ENCODE measurements at places on chromosomes 2 and 18. TPM values are rescaled to one million over a fixed set of nuclear protein-coding genes. Genes with fewer than 3 reads are reported as not detected.

The CELF4 gene
- total RNA-seq = not detected

The ACMSD gene
- total RNA-seq = not detected

The LOXL3 gene
- total RNA-seq = 4.7 TPM

The IL18RAP gene
- 0.42 TPM for total RNA-seq

The SOX11 gene
- 0.35 TPM for total RNA-seq

The POTEJ gene
- 0.17 TPM for total RNA-seq

The OSR1 gene
- total RNA-seq = 1.7 TPM

The SLC40A1 gene
- total RNA-seq = 43.6 TPM

The CCDC85A gene
- 0.40 TPM for total RNA-seq

The RTKN gene
- 89.9 TPM for total RNA-seq

The PIEZO2 gene
- 0.79 TPM for total RNA-seq

The NEDD4L gene
- 212 TPM for total RNA-seq

The SH3RF3 gene
- 1.3 TPM for total RNA-seq

DNA sequence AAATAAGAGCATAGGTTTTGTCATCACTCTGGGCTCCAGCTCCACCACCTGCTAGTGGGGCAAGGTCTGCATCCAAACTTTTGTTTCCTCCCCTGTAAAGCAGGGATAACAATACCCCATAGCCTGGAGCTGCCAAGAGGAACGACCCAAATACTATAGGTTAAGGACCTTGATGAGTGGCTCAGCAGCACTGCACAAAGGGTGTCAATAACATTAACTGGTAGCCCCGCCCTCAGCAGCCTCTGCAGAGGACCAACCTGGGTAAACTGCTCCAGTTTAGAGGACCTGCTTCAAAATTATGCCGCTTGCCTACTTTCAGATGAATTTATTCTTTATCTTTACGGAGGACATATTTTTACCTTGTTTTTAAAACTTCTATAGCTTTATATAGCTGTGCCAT is 65.8 kb upstream of the RIOK3 start:
- DNase-seq = no peak

GRCh38 chr18:9890957-9891356 is 5.2 kb downstream of the TXNDC2 start:
- no peak for DNase-seq

GRCh38 chr2:11370377-11371091 is 26.1 kb upstream of the ROCK2 start:
- DNase-seq = peak; percentile 95

GRCh38 chr2:45643543-45644542 is 7.6 kb upstream of the PRKCE start:
- DNase-seq = peak; percentile 68

GRCh38 chr2:239824046-239824694 is 201.0 kb downstream of the NDUFA10 start:
- peak; percentile 18 for DNase-seq

DNA sequence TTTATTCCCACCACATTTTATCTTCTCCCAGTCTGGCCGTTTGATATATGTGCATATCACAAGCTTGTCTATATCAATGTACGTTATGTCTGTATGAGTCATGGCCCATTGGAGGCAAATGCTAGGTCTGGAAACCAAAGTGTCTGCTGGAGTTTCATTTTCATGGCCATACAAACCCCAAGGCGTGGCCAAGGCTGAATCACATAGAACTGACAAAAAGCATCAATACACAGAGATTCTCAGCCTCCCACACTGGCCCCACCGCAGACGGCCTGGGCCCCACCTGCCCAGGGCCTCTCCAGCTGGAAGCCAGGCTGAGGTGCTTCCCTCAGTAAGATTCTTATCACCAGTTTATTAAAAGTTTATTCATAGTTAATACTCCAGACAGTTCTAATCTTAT is 40.5 kb upstream of the SALL3 start:
- DNase-seq = no peak

DNA sequence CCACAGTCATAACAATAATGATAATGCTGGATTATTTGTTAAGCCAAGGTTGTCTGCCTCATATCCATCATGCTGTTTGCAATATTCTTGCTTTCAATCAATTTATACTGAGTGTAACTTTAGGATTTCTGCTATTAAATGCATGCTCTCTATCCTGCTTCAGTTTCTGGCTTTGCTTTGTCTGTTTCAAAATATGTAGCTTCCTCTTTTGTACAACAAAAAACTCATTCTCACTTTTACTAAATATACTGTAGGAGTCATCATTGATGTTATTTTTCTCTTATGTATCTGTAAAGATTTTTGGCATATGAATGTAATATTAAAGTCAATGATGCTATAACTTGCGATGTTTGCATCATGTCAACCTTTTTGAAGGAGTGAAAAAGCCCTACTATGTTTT is 149.3 kb downstream of the GPD2 start:
- no peak for DNase-seq

- DNase-seq = no peak
Measured at GRCh38 chr2:201432038-201432620, 19.1 kb downstream of the TRAK2 start.

- peak; percentile 32 for DNase-seq
Measured at GRCh38 chr18:7617738-7618422, 50.8 kb downstream of the PTPRM start.

DNA sequence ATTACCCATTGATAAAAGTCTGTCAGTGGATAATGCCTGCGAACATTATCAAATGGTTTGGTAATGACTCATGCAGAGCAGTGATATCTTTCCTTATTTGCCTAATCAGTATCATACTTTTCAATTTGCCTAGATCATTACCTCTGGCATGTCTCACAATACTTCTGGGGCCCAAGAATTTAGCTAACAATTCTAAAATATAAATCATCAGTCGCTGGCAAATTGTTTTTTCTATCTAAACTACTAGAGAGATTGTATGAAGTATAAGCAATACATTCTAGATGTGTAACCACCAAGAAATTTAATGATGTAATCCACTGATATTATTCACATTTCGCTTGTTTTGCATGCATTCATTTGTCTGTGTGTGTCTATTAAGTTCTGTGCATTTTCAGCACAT is 191.2 kb upstream of the CDH19 start:
- DNase-seq = no peak

DNA sequence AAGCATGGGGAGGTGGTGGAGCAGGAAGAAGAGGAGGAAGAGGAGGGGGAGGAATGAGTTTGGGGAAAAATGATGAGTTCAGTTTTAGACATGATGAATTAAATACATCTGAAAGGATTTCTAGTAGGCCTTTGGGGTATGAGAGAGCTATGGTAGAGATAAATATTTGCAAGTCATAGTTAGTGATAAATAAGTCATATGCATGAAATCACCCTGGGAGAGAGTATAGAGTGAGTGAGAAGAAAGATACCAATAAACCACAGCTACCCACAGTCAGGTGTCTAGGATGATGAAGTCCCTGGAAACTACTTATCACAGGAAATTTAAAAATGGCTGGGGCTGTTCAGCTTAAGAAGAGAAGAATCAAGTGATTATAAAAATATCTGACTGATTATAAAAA is 240.5 kb downstream of the RDH14 start:
- no peak for DNase-seq

- DNase-seq = no peak
Measured at GRCh38 chr18:4016391-4017049, 438.6 kb downstream of the DLGAP1 start.

- no peak for DNase-seq
Measured at GRCh38 chr2:215851082-215851481, 162.3 kb downstream of the MREG start.

DNA sequence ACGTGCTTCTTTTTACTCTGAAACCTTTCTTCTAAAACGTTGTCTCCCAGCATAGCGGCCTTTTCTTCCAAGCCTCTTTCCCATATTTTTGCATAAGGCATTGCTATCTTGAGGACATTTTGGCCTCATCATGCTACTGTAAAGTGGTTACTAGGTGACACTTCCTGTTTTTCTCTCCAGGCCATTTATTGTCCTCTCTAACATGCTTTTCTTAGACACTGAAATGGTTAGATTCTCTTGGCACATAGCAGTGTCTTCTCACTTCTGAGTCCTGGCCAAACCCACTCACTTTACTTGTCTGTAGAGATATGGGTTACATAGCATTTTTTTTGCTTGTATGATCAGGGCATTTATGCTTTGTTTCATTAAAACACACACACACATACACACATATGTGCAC is 50.1 kb upstream of the KCNH7 start:
- no peak for DNase-seq

- no peak for DNase-seq
Measured at GRCh38 chr18:70397259-70397925, 108.5 kb downstream of the SOCS6 start.

DNA sequence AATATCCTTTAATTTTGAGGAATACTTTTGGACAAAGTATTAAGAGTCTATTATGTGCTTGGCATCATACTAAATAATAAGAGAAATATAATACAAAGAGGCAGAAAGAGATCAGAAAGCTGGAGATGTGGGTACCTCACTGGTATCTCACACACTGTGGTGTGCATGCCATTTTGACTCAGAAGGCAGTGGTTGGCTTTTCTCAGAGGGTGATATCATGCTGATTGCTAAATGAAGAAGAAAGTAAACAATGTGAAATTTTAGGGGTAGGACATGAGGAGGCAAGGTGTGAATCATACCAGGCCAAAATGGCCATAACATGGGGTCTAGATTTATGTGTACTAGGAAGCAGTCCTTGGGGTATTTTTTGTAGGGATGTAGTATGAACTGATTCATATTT is 16.6 kb upstream of the SPOPL start:
- DNase-seq = no peak

DNA sequence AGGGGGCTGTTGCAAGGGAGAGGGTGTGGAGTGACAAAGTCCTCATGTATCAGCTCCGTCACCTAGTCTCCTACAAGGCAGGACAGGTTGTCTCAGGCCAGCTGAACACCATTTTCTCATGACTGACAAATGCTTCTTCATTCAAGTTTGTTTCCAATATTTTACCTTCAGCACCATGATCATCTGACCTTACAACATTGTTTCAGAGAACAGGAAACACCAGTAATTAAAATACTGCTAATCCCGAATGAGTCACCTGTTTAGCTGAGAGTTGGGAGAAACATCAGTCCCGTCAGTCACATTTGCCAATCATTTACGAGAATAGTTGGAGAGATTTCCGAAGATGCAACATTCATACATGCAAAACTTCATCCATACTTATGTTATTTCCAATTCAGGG is 25.7 kb upstream of the SP5 start:
- DNase-seq = no peak

DNA sequence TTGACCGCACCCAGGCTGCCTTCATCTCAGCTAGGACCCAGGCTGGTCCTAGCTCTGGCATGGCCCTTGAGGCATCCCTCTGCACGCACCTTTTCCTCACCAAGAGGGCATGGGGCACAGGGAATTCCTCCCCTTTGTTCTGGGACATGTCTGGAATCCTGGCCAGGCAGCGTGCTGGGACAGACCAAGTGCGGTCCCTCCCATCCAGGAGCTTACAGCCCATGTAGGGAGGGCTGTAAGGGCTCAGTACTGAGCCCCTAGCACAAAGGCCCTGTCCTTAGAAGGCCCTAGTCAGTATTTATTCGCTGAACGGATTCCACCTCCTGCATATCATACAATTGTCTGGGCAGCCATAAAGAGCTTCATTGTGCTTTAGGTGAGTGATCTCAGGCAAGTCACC is 3.0 kb downstream of the TMEM37 start:
- no peak for DNase-seq

GRCh38 chr2:177064422-177064821 is 148.2 kb upstream of the HNRNPA3 start:
- DNase-seq = no peak

DNA sequence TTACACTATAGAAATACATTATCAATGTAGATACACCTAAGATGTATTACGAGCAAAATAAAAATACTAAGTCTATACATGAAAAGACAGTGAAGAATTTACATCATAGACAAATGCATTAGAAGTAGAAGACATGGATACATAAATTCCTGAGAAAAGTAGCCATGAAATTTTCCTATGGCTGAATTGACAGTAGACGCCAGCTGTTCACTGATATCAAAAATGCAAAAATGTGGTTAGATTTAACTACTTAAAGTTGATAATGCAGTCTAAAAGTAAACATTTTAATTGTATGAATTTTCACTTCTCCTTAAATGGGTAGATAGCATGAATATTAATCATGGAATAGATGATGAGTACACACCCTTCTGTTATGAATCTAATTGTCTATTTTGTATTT is 350.9 kb downstream of the ARHGAP15 start:
- DNase-seq = no peak

- no peak for DNase-seq
Measured at GRCh38 chr2:32678825-32679224, 51.0 kb downstream of the TTC27 start.

DNA sequence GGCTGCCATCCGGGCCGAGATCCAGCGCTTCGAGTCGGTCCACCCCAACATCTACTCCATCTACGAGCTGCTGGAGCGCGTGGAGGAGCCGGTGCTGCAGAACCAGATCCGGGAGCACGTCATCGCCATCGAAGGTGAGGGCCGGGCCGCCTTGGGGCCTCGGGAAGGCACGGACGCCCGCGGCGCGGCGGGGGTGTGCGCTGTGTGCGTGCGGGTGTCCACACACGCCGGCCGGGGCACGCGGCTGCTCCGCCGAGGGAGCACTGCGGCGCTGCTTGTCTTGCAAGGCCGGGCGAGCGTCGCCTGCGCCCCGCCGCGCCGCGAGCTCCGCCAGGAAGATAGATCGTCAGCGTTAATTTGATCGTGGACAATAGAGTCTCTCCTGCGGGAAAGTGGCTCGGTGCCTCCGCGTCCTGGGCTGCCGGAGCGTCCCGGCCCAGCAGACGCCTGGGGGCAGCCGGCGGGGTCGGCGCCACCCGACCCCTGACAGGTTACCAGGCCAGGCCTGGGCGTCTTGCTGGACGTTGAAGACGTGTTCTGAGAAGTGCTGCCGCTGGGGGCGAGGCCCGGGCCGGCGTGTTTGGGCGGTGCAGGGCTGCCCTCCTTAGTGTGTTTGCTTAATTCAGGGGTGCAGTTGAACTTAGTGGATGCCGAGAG is 1.0 kb downstream of the AGAP1 start:
- DNase-seq = no peak

- DNase-seq = peak; percentile 56
Measured at GRCh38 chr2:101114815-101115214, 36.4 kb downstream of the TBC1D8 start.

GRCh38 chr2:213234641-213235040 is 49.6 kb upstream of the SPAG16 start:
- no peak for DNase-seq

DNA sequence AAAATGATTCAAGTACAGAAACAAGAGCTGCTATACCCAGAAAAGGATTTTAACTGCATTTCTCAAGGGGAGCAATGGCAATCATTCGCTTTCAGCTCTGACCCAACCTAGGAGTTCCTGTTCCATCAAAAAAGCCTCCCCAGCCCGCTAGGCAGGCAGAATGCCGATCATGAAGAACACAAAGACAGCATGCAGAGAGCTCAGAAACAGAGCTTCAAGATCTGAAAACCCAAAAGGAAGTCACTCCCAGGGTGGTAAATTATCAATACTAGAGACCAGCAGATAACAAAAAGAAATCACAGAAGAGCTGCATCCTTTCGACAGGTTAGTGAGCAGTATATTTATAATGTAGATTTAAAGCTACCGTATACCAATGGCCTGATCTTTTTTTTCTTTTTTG is 84.8 kb upstream of the CRIM1 start:
- no peak for DNase-seq
